Activated T-cell treated with anti-CD3 and anti-CD28 coated beads, Interleukin-2, amount 50 U/mL, for 48 hours (primary cell): ENCODE measurements at places on chromosomes 16 and 17.

DNA sequence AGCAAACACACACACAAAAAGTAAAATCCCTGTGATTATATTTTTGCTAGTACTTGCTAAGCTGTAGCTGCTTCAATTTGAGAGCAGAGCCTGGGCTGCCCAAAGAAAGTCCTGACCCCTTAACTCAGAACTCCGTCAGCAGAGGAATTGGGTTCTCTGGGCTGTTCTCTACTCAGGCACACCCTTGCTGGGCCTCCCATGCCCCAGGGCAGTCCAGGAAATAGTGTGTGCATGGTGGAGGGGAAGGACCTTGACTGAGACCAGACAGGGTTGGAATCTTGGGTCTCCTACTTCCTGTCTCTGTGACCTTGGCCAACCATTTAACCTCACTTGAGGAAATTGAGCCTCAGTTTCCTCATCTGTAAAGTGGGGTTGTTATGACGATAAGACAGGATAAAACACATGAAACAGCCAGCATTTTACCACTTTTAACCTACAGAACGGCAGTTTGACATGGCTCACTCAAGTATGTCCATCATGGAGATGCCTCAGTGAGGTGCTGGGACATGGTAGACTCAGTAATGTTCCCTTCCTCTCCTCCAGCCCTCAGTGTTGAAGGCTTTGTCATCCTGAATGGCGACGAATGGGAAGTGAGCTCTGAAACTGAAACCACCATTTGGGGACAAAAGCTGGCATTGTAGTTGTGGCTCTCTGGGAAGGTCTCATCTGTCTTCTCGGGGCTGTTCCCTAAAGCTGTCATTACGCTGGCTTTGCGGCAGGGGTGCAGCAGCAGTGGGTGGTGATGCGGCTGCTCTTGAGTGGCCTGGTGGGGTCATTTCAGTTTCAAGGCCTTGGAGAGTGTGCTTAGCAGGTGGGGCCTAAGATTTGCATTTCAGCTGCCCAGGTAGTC, 74.9 kb downstream of the CMIP start:
- no peak for DNase-seq

DNA sequence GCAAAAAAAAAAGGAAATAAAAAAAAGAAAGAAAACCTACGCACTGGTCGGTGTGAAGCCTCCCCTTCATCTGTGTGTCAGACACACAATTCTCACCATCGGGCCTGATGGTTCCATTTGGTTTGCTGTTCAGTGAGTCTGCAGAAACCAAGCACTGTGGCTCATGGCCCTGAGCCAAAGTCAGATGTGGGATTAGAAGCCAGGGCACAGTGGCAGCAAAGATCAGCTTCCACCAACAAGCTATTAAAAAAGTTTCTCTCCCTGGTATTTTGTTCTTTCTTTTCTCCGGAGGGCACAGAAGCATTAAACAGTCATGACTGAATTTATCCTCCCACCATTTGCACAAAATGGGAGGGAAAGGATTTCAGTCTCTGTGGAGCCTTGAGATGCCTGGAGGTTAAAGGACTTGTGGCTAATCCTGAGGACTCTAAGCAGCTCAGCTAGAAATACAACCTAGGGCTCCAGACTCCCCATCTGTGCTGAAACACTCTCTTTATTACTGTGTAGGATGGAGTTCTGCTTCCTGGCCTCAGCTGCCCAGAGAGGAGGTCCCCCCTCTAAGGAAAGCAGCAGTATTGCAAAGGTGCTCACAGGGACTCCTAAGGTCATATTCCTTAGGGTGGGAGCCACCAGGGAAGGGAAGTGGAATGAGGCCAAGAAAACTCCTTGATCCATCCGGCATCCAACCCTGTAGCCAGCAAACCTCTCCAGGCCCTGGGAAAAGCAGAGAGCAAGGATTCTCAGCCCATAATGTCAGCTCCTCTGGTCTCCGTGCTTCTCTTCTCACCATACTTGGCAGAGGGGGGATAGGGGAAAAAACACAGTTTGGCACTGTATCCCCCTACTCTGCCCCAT, 28.2 kb downstream of the SLC39A11 start:
- DNase-seq, result no peak

- DNase-seq, result peak; percentile 28
Measured at GRCh38 chr16:1876468-1876867, 4.5 kb upstream of the MEIOB start.

- no peak for DNase-seq
Measured at GRCh38 chr16:73192232-73192894, 144.4 kb upstream of the ZFHX3 start.

DNA sequence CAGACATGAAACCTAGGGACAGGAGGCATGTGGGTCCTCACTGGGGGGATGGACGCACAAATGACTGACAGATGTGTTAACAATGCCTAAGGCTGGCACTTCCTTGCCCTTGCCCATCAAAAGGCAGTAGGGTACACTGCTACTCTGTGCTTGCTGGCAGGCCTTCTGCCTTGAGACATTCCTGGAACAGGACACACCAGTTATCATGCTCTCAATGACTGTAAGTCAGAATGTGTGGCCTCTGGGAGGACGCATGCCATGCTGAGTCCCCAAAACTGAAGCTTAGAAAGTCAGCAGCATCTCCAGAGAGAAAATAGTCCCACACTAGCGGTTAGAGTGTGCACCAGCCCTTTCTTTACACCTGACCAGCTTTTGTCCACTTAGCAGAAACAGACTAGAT, 16.1 kb upstream of the SREBF1 start:
- no peak for DNase-seq

- no peak for DNase-seq
Measured at GRCh38 chr17:76437467-76438402, 15.2 kb downstream of the UBE2O start.

DNA sequence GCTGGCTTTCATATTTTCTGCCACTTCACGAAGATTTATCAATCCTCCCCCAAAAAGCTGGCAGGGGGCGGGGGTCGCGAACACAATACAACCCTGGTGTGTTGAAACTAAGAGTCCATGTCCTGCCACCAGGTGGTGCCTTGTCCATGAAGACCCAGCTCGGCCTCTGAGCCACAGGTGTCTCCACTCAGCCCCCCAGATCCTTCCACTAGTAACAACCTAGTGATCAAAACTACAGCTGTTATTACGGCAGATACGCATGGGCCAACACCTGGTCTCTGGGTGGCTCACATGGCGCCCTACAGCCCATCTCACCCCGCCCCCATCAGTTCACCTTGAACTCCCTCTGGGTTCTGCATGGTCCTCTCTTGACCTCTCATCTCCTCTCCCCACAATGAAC, 27.7 kb downstream of the USP7 start:
- no peak for DNase-seq

DNA sequence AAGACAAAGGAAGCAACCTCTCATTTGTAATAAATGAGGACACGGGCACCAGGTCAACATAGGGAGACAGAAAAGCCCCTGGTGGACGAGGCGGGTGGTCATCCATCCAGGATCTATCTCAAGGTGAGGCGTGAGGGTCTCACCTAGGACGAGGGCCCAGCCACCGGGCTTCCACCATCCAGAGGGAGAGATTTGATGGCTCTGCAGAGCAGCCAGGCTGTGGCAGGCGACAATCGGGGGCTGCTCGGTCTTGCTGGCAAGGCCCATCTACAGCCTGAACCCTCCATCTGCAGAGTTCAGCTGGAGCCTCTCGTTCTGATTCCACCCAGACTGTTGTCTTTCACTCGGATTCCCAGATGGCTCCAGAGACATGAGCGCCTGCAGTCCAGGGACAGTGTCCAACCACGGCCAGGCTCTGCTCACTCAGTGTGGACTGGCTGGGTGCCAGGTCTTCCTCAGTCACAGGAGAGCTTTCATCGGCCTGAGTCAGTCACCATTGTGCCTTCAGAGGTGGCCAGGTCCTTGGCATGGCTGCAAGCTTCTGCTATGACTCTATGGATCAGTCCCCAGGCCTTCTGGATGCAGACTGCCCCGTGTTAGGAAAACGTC, 5.9 kb downstream of the LITAFD start:
- no peak for DNase-seq

GRCh38 chr17:19000531-19001325, 3.8 kb downstream of the FAM83G start:
- DNase-seq, result no peak

GRCh38 chr17:49633762-49634484, 44.0 kb downstream of the SPOP start:
- no peak for DNase-seq

DNA sequence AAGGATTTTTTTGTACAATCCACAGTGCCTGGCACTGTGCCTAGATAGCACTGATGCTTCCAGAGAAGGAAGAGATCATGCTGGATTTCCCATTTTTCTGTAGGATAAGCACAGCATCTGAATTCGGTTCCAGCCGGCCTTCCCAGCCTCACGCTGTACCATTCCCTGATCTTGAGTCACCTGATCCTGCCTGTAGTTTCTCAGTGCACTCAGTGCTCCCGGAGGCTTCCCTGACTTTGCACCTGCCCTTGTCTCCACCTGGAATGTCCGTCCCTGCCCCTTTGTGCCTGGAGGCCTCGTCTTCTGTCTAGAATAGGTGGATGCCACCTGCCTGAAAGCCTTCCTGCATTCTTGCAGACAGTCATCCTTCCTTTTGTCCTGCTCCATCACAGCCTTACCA, 179.9 kb downstream of the CCDC182 start:
- no peak for DNase-seq

DNA sequence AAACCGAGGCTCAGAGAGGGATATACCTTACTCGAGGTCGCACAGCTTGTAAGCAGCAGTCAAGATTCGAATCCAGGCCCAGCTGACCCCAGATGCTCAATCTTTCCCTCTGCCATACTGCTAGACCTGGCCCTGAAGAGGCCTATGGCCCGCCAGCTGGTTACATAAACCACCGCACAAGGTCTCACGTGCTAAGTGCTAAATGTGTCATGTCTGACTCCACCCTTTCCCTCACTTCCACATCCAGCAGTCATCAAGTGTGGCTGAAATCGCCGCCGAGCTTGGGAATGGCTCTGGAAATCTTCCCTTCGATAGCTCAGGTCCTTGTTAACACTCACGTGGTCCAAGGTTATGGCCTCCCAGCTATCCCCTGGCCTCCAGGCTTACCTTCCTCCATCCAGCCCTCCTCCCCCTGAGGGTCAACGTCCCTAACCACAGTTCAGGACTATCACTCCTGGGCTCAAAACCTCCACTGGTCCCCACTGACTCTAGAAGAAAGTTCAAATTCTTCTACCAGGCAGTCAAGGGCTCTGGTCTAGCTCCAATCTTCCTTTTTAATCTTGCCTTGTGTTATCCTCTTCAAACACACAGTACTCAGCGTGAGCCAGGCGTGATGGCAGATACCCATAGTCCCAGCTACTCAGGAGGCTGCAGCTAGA, 3.5 kb downstream of the ZBTB4 start:
- no peak for DNase-seq

DNA sequence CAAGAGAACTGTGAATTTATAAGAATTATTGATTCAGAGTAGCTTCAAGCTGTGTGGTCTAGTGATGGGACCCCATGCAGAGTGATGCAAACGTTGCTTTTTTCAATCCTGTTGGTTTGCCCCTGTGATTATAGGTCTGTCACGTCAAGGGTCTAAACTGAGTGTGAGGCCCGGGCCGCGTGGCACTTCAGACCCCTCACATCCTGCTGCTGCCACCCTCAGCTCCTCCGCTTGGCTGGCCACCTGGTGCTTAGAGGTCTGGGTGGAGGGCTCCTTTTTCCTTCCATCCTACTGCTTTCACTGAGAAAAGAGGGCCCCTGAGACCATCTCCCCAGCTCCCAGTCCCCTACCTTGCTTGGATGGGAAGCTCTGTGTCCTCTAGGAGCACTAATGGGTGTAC, 12.0 kb downstream of the MYL4 start:
- DNase-seq, result no peak

- no peak for DNase-seq
Measured at GRCh38 chr16:27965801-27966200, 97.7 kb downstream of the GSG1L start.

GRCh38 chr16:57147381-57148221, 38.2 kb downstream of the PSME3IP1 start:
- DNase-seq, result no peak

GRCh38 chr16:89160977-89161701, 10.4 kb upstream of the CDH15 start:
- DNase-seq, result no peak

- DNase-seq, result no peak
Measured at GRCh38 chr16:73949574-73950320, 346.9 kb upstream of the PSMD7 start.

- no peak for DNase-seq
Measured at GRCh38 chr16:29310852-29311314, 95.6 kb downstream of the NPIPB11 start.

DNA sequence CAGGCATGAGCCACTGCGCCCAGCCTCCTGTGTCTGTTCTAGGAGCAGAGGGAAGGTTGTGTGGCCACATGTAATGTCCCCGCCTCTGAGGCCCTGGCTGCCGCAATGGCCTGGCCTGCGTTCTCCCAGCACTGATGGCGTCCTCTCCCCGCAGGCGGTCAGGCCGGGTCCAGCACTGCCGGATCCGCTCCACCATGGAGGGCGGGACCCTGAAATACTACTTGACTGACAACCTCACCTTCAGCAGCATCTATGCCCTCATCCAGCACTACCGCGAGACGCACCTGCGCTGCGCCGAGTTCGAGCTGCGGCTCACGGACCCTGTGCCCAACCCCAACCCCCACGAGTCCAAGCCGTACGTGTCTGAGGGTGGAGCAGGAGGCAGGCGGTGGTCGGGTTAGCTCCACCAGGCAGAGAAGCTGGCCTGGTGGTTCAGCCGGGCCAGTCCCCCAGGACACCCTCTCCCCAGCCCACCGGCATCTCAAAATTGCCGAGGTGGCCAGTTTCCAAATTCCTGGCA, 100.8 kb downstream of the SDR42E1 start:
- DNase-seq, result no peak

- DNase-seq, result no peak
Measured at GRCh38 chr17:55166506-55166905, 98.3 kb upstream of the HLF start.

GRCh38 chr16:30566531-30566930, 5.0 kb downstream of the ZNF688 start:
- no peak for DNase-seq

- DNase-seq, result no peak
Measured at GRCh38 chr16:73888840-73889490, 407.6 kb upstream of the PSMD7 start.

DNA sequence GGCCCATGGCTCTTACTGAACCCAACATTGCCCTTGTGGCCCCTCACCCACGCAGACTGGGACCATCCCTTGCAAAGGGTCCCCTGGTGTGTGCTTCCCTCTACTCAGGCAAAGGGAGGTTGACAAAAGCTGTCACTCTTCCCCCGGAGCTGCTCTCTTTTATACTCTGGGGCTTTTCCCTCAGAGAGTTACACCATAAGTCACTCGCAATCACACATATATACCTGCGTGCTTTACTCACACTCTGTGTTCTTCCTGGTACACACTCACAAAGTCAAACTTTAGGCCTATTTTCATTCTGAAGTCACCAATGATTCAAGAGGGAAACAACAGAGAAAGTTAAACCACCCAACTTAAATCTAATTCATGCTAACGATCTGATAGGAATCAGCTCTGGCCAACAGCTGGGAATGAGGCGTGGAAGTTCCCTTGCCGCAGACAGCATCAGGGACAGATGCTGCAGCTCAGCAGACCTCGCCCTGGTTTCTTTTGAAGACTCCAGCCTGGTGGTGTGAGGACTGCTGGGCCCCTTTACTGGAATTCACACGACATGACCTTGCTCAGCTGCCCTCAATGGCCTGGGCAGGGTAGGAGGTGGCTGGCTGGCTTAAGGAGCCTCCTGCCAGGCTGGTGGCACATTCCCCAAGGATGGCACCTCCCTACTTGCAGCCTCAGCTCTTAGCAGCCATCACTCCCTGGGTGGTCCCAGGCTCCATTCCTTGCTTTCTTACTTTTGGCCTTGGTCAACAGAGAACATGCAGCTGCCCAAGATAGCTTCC, 27.3 kb downstream of the HIC1 start:
- no peak for DNase-seq

- peak; percentile 83 for DNase-seq
Measured at GRCh38 chr17:17354560-17355349, 51.6 kb downstream of the NT5M start.

- peak; percentile 74 for DNase-seq
Measured at GRCh38 chr17:44363613-44364159, at the start of gene FAM171A2. Gene FAM171A2, minus strand, starts transcription at chr17:44363853. Its CDS starts 139 bp downstream, at chr17:44363714.
